Fibroblast of villous mesenchyme (primary cell): ENCODE measurements at places on chromosomes 11 and 22. TPM values are rescaled to one million over a fixed set of nuclear protein-coding genes. Genes with fewer than 3 reads are reported as not detected.

APOL2 gene
- 42.5 and 78.2 TPM in 2 replicates for total RNA-seq

- no peak for DNase-seq
These were observed 171.4 kb upstream of the CTSC start for GRCh38 chr11:88508759-88509581.

- DNase-seq: no peak
These were observed 30.9 kb downstream of the LMO2 start for GRCh38 chr11:33860926-33861325.

DNA sequence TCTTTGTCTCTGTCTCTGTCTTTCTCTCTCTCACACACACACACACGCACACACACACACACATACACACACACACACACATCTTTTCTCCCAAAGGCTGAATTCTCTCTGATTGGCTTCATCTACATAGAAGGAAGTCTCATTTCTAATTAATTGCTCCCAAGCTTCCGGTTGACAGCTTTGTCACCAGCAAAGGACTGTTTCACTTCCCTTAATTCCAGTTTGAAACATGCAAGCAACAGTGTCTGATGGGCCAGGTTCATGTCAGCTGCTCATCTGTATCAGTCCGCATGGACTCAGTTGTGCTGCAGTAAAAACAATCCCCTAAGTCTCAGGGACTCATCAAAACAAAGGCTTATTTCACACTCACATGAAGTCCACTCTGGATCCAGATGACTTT, 16.2 kb upstream of the PVALB start:
- DNase-seq: no peak

DNA sequence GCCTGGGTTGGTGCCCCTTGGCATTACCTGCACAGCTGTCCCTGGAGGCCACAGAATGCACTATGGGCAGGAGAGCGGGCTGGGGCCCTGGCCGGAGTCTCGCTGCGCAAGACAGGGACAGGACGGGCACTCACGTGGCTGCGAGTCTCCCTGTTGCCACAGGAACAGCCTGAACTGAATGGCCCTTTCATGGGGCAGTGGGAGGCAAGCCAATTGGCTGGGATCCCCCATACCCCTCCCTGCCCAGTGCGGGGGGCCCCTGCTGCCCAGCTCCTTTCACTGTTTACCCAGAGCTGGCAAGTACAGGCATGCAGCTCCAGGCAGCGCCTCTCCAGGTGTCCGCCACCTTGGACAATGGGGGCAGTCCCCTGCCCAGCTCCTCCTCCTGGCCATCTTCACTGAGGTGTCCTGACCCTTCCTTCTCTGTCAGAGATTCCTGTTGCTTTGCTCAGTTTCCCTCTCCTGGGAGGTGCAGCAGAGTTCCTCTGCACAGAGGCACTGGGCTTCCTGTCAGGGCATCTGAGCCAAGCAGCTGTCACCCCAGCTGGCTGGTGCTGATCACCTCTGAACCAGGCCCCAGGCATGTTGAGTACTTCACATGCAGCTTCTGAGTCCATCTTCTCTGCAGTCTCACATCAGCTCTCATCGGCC, 5.2 kb downstream of the USP2 start:
- DNase-seq: no peak

- DNase-seq: no peak
These were observed 4.7 kb downstream of the FCHSD2 start for GRCh38 chr11:73137262-73137943.

GRCh38 chr11:29317694-29318093, 699.1 kb downstream of the KCNA4 start:
- DNase-seq: no peak
